Activated CD8-positive, alpha-beta T cell treated with anti-CD3 and anti-CD28 coated beads for 36 hours (primary cell): ENCODE measurements at places on chromosomes 6 and 20. TPM values are rescaled to one million over a fixed set of nuclear protein-coding genes. Genes with fewer than 3 reads are reported as not detected.

GRCh38 chr6:141218583-141218982 lies 914.1 kb upstream of the GJE1 start:
- no peak overlapping the region for H3K4me3 ChIP-seq
- no peaks in the 10 kb centered on the region for H3K27me3 ChIP-seq
- no peaks in the 10 kb centered on the region for H3K36me3 ChIP-seq
- no peaks in the 10 kb centered on the region for H3K4me1 ChIP-seq
- no peak overlapping the region for H3K27ac ChIP-seq
- no peak for DNase-seq

DNA sequence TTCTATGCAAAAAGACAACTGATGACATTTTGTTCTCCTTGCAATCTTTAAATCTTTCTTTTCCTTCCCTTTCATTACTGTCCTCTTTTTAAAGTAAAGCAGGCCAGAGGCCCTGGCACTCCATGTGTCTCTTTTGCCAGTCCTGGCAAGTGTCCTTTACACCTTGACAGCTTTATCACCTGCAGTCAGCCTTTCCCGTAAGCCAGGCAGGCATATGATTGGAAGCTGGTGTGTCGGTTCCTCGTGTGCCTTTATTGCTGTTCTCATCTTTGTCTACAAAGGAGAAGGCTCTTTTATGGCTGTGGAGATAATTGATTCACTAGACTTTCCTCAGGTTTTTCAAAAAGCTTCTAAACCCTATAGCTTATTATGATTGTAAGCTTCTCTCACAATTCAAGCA lies 162.3 kb upstream of the FBXL4 start:
- DNase-seq, result no peak
- H3K36me3 ChIP-seq, result no peaks in the 10 kb centered on the region
- no peaks in the 10 kb centered on the region for H3K4me1 ChIP-seq
- H3K4me3 ChIP-seq, result no peak overlapping the region
- peaks cover 13% of the 10 kb centered on the region for H3K27me3 ChIP-seq

DNA sequence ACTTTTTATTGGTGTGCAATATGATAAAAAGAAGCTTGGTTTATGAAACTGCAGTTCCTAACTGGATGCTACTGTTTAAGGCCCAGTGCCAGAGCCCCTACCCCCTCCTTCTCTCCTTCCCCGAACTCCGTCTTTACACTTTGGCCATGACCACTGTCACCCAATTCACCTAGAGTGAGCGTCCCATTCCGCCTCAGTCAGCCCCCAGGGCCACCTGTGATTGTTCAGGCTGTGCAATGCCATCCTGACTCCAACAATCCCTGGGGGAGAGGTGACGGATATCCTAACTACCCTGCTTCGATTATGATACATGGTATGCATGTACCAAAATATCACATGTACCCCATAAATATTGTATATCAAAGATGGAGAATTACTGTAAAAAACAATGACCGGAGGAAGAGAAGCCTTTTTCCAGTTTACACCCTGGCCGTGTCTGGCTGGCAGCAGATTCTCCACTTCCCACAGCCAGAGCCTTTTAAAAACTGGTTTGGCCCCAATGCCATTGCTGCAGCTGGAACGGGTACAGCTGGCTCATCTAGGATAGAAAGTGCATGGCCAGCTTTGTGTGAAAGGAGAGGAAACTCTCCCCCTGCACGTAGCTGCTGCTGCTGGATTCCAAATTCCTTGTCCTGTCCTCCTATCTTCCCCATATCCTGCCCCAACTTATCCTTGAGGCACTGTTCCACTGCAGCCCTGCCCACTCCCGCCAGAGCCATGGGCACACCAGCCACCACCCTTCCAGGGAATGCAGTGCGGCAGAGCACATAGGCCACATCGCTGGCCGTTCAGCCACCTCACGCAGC lies 99.7 kb downstream of the JPH2 start:
- H3K27me3 ChIP-seq, result no peaks in the 10 kb centered on the region
- no peak overlapping the region for H3K4me3 ChIP-seq
- no peaks in the 10 kb centered on the region for H3K36me3 ChIP-seq
- no peaks in the 10 kb centered on the region for H3K4me1 ChIP-seq

GRCh38 chr20:14712302-14712739 lies 374.9 kb upstream of the FLRT3 start:
- DNase-seq, result no peak
- no peaks in the 10 kb centered on the region for H3K27me3 ChIP-seq
- no peak overlapping the region for H3K4me3 ChIP-seq
- no peaks in the 10 kb centered on the region for H3K36me3 ChIP-seq

GRCh38 chr6:143286251-143286795 lies 164.2 kb downstream of the ADAT2 start:
- H3K27me3 ChIP-seq, result no peaks in the 10 kb centered on the region
- DNase-seq, result no peak
- no peaks in the 10 kb centered on the region for H3K4me1 ChIP-seq
- H3K27ac ChIP-seq, result no peak overlapping the region

DNA sequence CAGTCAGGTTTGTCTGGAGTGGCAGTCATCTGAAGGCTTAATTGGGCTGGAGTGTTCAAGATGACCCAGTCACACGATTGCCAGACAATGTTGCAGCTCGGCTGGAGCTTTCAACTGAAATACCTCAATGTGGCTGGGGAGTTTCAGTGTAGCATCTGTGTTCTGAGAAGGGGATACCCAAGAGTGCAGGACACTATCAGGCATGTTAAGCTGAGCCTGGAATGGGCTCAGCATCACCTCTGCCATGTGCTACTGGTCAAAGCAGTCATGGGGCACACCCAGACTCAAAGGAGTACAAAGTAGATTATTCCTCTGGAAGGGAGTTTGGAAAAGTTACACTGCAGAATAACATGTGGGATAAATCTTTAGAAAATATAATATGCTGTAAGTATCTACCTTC lies 363.9 kb downstream of the KIF16B start:
- no peaks in the 10 kb centered on the region for H3K27me3 ChIP-seq
- DNase-seq, result no peak
- H3K4me1 ChIP-seq, result no peaks in the 10 kb centered on the region
- H3K36me3 ChIP-seq, result no peaks in the 10 kb centered on the region
- H3K4me3 ChIP-seq, result no peak overlapping the region
- no peak overlapping the region for H3K27ac ChIP-seq

- no peak overlapping the region for H3K27ac ChIP-seq
- no peak for DNase-seq
- H3K27me3 ChIP-seq, result no peaks in the 10 kb centered on the region
- peaks cover 3% of the 10 kb centered on the region for H3K36me3 ChIP-seq
These were observed 185.2 kb upstream of the TAB2 start for GRCh38 chr6:149132336-149132735.

GRCh38 chr6:28789553-28790083 lies 134.2 kb downstream of the TRIM27 start:
- peaks cover 11% of the 10 kb centered on the region for H3K36me3 ChIP-seq
- peak; percentile 59 for DNase-seq
- H3K4me1 ChIP-seq, result peaks cover 20% of the 10 kb centered on the region
- H3K27me3 ChIP-seq, result peaks cover 79% of the 10 kb centered on the region
- peak overlapping the region; percentile 66 for H3K4me3 ChIP-seq
- H3K27ac ChIP-seq, result no peak overlapping the region

- H3K27me3 ChIP-seq, result no peaks in the 10 kb centered on the region
- no peak overlapping the region for H3K27ac ChIP-seq
- H3K4me1 ChIP-seq, result peaks cover 18% of the 10 kb centered on the region
- DNase-seq, result no peak
These were observed 21.9 kb upstream of the STX16 start for GRCh38 chr20:58629215-58629580.

GRCh38 chr6:120994573-120994967 lies 339.7 kb downstream of the TBC1D32 start:
- no peak overlapping the region for H3K27ac ChIP-seq
- peaks cover 4% of the 10 kb centered on the region for H3K27me3 ChIP-seq
- no peak for DNase-seq
- H3K4me3 ChIP-seq, result no peak overlapping the region
- H3K4me1 ChIP-seq, result no peaks in the 10 kb centered on the region

DNA sequence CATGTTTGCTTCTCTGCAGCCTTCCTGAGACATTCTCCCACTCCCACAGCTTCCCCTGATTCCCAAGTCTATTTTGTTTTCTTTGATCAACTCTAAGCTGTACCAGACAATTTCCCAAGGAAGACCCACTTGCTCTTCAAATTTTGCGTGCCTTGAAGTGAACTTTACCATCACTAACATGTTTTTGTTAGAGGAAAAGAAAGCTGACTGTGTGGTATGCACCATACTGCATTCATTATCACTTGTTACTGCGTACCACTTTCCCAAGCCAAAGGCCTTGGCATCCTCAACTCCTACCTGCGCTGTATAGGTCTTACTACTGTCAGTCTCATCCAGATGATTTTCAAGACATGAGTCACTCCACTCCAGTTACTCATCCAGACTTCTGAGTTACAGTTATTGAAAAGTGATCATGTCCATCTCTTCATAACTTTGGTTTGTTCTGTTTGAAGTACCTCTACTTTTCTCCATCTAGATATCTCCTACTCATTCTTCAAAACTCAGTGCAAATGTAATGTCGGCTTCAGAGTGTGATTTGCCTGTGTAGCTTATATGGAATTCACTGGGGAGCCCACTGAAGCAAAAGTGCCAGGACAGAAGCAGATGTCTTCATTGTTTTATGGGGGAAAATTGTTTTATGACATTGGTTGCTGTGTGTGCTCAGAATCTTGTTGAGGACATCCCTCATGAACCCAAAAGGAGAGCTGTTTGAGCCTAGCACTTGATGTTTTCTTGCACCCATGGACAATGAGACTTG lies 5.2 kb downstream of the RPS12 start:
- DNase-seq, result no peak
- no peaks in the 10 kb centered on the region for H3K27me3 ChIP-seq
- H3K27ac ChIP-seq, result peak overlapping the region; percentile 99
- H3K36me3 ChIP-seq, result peaks cover 49% of the 10 kb centered on the region
- peaks cover 42% of the 10 kb centered on the region for H3K4me1 ChIP-seq
- peak overlapping the region; percentile 49 for H3K4me3 ChIP-seq

DNA sequence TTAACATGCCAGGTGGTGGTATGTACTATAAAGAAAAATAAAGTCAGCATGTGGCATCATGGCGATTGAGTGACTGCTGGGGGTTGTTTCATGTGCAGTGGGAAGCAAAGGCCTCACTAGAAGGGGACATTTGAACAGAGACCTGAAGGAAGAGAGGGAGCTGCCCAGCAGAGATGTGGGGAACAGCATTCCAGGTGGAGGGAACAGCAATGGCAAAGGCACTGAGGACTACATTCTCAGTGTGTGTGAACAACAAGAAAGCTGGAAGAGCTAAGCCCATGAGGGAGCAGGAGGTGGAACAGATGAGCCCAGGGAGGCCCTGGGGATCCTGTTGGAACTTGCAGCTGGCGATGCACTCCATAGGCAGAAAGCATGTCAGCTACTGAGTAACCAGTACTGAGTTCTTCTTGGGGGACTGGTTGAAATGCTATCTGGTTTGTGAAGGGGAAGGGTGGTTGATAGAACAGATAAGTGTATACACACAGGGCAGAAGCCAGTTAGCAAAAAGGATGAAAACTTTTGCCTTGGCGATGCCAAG lies 29.2 kb downstream of the NOX3 start:
- no peak overlapping the region for H3K27ac ChIP-seq
- no peaks in the 10 kb centered on the region for H3K36me3 ChIP-seq
- no peak for DNase-seq
- no peak overlapping the region for H3K4me3 ChIP-seq
- peaks cover 10% of the 10 kb centered on the region for H3K4me1 ChIP-seq

DNA sequence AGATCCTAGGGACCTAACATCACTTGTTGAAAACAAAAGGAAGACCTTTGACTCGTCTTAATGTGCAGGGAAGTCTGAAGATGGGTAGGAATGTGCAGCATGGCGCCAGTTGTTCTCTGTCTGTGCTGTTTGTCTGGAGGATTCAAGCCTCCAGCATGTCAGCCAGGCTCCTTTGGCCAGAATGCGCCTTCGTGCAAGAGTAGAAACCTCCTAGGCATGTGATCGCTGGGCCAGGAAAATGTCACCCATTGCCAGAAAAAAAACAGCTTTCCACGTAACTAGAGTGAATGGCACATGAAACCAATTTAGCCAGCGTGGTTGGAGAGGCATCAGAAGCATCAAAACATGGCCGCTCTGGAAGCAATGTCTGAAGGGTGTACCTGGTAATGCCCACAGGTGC lies 132.7 kb downstream of the EDN1 start:
- no peaks in the 10 kb centered on the region for H3K36me3 ChIP-seq
- H3K27me3 ChIP-seq, result peaks cover 1% of the 10 kb centered on the region
- H3K27ac ChIP-seq, result no peak overlapping the region
- DNase-seq, result no peak
- no peaks in the 10 kb centered on the region for H3K4me1 ChIP-seq
- no peak overlapping the region for H3K4me3 ChIP-seq

GRCh38 chr6:138346302-138347195 lies 31.2 kb upstream of the SMIM28 start:
- no peaks in the 10 kb centered on the region for H3K4me1 ChIP-seq
- DNase-seq, result no peak
- no peak overlapping the region for H3K4me3 ChIP-seq
- peaks cover 13% of the 10 kb centered on the region for H3K27me3 ChIP-seq

DNA sequence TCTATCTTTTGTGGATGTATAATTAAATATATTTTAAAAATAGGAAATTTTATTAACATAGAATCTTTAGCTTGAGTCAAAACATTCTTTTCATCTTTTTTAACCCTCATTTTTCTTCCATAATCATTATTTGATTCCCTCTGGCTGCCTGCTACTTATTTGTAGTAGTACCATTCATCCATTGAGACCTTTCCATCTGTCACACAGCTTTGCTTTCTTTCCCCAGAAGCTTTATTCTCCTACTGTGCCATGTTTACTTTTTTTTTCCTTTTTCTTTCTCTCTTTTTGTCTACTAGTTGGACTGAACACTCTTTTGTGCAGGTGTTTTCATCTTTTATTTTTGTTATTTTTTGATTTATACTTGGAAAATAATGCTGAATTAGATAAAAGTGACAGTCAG lies 522.6 kb upstream of the MMS22L start:
- H3K4me3 ChIP-seq, result no peak overlapping the region
- H3K36me3 ChIP-seq, result no peaks in the 10 kb centered on the region
- H3K27ac ChIP-seq, result no peak overlapping the region
- no peaks in the 10 kb centered on the region for H3K4me1 ChIP-seq
- no peak for DNase-seq
- H3K27me3 ChIP-seq, result no peaks in the 10 kb centered on the region

GRCh38 chr6:130098317-130098716 lies 79.9 kb downstream of the L3MBTL3 start:
- H3K36me3 ChIP-seq, result peaks cover 31% of the 10 kb centered on the region
- H3K4me3 ChIP-seq, result no peak overlapping the region
- H3K4me1 ChIP-seq, result peaks cover 5% of the 10 kb centered on the region
- no peak overlapping the region for H3K27ac ChIP-seq

GRCh38 chr20:22525821-22526220 lies 58.6 kb downstream of the FOXA2 start:
- H3K27me3 ChIP-seq, result no peaks in the 10 kb centered on the region
- no peaks in the 10 kb centered on the region for H3K36me3 ChIP-seq
- DNase-seq, result no peak

KCNK5 gene
- 25.9 TPM for total RNA-seq

KIF13A gene
- not detected for total RNA-seq
